ENCODE measurements at places on chromosomes 6 and 20.
A peak's percentile ranks its signal among the peaks of the same experiment; 100 is the strongest.

DNA sequence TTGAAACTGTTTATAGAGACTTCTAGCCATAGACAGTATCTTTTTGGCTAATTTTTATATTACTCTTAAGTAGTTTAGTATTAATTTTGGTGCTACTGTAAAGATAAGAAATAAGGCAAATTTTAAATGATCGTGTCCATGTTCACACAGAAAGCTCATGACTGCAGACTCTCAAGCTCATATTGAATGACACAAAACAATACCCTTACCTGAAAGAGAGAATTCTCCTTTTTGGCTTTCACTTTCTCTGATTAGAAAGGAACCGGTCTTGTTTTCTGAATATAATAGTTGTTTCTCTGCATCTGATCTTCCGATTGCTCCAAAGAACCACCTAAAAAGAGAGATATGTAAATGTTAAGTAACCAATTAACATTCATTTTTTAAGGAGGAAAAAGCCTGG, 57.0 kb downstream of the FRK start:
- no peak for DNase-seq

- peak; percentile 19 for DNase-seq
These were observed 777.7 kb downstream of the C6orf118 start for GRCh38 chr6:164531736-164532135.

DNA sequence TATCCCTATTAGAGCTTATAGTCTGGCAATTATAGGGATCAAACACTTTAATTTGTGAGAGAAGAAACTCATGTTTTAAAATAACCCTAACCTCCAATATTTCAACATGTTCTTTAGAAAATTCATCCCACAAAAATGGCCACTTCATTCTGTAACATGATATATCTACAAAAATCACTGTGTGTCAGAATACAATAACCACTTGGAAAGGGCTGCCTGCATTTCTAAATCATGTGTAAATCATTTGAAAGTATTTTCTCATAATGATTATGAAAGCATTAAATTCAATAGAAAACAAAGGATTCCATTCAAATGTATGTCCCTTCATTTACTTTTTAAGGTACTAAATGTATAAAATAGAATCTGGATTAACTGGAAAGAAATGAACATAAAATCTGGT, 101.4 kb upstream of the NHSL1 start:
- no peak for DNase-seq

- DNase-seq: no peak
These were observed 10.3 kb downstream of the RSPO4 start for GRCh38 chr20:991850-992249.

DNA sequence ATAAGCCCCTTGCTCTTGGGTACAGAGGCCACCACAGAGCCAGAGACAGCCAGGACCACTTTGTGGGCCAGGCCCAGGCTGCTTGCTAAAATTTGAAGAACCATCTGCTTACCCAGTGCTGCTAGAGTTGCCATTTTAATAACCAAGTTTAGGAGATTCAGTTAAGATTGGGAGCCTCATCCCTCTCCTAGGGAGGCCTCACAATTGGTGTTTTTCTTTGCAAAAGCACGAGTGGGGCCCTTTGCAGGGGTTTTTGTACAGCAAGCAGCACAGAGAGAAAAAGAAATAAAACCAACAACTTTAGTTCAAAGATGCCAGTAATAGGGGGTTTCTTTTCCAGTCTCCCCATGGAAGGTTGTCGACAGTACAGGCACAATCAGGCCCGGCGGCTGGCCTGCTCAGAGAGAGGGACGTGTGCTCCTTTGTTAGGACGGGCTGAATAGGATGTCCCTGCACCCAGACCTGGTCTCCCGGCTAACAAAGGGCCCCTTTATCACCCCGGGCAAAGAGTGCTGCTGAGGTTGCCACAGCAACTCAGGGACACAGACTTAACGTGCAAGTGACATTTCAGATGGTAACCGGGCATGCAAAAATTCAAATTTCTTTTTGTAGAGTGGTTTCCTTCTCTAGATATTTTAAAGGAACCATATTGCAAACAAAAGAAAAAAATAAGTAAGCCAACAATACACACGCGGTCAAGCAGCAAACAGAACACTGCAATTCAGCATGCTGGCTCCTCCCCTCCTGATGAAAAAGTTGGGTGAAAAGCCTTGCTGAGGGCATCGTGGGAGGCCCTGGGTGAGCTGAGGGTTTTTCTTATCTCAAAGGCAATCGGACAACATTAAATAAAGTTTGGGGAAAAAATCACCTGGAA, 10.5 kb upstream of the TOX2 start:
- no peak for DNase-seq

GRCh38 chr20:50484271-50484976, 25.8 kb upstream of the PTPN1 start:
- no peak for DNase-seq

DNA sequence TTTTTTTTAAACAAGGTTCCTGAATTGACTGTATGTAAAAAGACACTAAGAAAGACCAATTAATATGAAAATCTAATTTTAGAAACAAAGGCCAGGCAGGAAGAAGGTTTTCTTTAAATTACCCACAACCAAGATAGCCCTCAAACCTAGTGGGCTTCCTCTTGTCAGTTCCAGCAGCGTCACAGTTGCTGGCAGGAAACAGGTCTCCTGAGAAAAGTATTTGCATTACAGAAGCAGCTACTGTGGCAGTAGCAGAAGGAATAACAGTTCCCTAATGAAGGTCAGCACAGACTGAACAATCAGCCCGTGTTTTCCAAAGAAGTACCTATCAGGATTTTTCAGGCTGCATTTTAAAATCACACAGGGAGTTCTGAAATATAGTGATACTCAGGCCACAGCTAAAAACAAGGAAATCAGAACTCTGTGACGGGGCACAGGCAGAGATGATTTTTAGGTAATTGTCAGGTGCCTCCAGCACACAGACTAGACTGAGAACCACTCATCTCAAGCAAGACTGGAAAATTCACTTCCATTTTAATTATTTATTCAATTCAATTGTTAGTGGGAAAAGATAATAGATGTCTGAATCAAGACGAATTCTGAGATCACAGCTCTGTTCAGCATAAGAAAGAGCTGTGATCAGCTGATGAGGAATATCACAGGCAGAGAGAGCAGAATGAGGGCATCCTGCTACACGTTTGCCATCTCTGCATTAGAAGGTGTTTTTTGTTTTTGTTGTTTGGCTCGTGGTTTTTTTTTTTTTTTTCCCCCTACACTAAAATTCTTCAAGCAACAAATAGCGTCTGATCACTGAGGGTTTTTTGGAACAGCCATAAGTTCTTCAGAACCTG, 230.5 kb upstream of the KHDRBS2 start:
- DNase-seq: no peak

DNA sequence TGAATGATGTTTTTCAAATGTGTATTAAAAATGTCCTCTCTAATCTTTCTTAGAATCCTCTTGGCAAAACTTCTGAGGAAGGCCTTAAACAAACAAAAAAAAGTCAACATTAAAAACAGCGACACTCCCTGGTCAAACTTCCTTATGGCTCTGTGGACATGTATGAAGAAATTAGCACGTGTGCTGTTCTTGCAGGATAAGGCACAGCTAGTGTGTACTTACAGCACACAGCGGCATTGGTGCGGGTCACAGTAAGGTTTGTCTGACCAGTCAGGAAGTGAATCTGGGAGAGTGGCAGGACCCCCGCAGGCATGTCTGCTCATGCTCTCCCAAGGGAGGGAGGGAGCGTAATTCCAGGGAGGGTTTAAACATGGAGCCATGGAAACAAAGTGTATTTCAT, 38.8 kb downstream of the SLC22A1 start:
- DNase-seq: no peak

GRCh38 chr6:19864285-19864684, 27.1 kb downstream of the ID4 start:
- DNase-seq: no peak

- no peak for DNase-seq
These were observed 57.4 kb upstream of the DDR1 start for GRCh38 chr6:30826961-30827342.

GRCh38 chr6:35895560-35895959, 25.3 kb downstream of the SRPK1 start:
- DNase-seq: no peak

- no peak for DNase-seq
These were observed 139.9 kb downstream of the HIVEP2 start for GRCh38 chr6:142805042-142805441.

GRCh38 chr6:107334026-107334425, 125.3 kb downstream of the PDSS2 start:
- no peak for DNase-seq

DNA sequence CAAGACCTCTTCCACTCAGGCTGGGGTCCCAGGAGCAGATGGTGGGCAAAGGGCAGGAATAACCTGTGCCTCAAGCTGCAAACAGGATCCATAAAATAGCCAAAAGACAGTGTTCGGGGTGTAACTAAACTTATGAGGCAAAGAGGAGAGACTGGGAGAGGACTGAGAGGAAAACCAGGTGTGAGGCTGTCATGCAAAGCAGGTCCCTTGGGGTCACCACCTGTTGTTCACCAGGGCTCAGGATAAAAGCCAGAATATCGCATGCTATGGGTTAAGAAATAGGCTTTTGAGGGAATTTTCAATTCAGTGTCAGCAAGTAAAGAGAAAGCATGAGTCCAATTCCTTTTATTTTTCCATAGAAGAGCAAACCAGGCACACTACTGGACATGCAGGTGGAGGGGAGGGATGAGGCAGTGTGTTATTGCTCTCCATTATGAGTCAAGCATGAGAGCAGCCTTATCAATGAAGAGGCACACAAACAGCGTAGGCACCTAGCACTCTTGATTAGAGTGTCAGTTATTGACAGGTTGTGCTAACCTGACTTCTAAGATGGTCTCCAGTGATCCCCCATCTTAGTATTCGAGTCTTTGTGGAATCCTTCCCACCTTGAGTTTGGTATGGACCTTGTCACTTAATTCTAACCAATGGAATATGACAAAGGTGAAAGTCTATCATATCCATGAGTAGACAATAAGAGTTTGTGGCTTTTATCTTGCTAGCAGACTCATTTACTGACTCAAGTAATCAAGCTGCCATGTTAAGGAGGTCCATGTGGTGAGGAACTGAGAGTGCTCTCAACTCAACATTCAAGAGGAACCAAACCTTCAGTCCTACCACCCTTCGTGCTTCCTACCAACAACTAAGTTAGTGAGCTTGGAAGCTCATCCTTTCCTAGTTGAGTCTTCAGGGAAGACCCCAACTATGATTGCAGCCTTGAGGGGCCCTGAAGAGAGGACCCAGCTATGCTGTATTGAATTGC, 18.8 kb downstream of the HLA-E start:
- DNase-seq: no peak

DNA sequence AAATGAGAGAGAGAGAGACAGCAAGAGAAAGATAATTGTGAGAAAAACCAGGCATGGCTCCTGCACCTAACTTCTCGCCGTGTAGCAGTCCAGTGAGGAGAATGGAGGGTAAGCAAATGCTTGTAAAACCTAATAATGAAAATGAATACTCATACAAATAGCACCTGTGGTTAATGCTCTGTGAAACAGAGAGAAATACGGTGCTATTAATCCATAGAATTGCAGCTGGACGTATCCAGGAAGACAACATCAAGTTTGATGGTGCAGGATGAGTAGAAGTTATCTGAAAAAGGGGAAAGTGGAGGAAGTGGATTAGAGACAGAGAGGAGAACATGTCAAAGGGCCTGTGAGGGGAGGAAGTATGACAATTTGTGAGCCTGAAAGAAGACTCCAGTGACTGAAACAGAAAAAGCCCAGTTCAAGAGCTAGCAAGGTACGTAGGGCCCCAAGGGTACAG, 89.4 kb upstream of the PAK5 start:
- DNase-seq: no peak

GRCh38 chr20:35856866-35857265, 85.1 kb downstream of the PHF20 start:
- no peak for DNase-seq

DNA sequence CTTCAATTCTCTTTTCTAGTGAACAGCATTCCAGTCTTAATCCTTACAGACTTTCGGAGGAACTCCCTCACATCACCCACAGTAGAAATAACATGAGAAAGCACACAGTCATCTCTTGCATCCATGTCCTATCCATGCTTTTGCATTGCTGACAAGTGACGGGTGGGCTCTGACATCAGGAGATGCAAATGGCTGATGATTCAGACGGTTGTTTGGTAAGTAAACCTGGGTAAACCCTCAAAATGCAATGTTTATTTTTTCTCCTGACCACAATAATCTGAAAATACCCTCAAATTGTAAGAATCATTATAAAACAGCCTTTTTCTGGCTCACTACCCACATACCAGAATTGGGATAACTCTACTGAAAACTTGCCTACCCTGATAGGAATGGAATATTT, 792.0 kb downstream of the MAFB start:
- DNase-seq: peak; percentile 86

GRCh38 chr6:43712579-43712978, 25.0 kb upstream of the MRPS18A start:
- DNase-seq: no peak

DNA sequence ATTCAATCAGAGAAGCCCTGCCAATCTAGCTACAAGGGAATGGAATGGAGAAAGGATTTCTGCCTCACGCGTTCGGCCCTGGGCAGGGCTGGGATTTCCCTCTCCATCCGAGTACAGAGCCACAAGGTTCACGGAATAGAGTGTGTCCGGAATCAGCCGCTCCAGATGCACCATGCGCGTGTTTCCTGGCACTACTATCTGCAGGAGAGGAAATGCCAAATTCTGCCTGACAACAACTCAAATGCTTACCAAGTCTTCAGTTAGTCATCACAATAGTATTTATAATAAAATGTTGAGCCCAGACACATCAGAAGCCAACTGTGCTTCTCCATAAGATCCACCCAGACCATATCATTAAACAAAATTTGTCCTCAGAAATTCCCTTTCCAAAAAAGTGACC, 75.1 kb downstream of the COL12A1 start:
- peak; percentile 20 for DNase-seq

DNA sequence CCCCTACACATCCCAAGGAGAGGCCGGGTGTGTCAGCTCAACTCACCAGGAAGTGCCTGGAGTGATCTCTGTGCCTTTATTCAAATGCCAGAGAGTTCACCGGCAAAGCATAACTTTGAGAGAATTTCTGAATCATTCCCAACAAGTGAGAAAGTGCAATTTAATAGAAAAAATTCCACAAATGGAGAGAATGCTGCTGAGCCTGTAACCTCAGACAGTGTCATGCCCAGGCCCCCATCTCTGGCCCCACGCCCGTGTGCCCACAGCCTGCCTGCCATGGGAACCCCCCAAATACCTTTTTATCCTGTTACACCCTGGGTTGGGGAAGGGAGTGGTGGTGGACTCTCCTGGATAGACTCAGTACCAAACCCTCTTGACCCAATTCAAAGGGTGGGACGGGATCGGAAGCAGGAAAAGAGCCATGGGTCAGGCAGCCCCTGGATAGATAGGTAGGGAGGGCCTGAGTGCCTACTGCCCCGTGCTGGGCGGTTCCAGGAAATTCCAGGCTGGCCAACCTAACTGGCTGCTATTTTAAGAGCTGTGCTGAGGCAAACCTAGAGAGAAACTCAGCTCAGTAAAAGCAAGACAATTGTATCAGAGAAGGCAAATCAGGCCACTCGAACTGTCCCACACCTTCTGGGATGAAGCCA, 179.0 kb upstream of the FOXA2 start:
- DNase-seq: peak; percentile 18

DNA sequence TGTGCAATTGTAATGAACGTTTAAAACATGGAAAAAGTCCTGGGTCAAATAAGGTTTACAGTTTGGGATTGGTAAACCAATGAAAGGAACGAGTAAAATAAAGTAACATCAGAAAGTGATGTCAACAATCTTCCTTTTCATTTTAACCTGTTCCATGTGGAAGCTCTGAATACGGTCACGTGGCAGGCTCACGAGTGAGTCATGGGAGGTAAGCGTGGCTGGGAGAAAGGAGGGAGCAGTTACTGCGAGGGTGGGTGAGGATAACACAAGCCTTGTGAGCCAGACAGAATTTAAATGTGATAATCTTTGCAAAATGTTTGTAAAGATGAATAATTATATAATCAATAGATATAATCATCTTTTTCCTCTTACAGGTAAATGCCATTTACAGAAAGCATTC, 171.3 kb upstream of the HDAC2 start:
- no peak for DNase-seq

All from AG08395 (cell line).